HepG2 (cell line): ENCODE measurements at places on chromosomes 3 and 15. TPM values are rescaled to one million over a fixed set of nuclear protein-coding genes. Genes with fewer than 3 reads are reported as not detected.

The DCP1A gene
- total RNA-seq = 14.2 and 20.7 TPM in 2 replicates

The ELP6 gene
- 38.6 and 45.0 TPM in 2 replicates for total RNA-seq

The KCNMB2 gene
- total RNA-seq = not detected in 2 replicates

- no peak for DNase-seq
These were observed 177.5 kb downstream of the OXSM start for GRCh38 chr3:25967385-25967784.

- no peak for DNase-seq
These were observed 116.4 kb downstream of the DUT start for GRCh38 chr15:48447657-48448056.

DNA sequence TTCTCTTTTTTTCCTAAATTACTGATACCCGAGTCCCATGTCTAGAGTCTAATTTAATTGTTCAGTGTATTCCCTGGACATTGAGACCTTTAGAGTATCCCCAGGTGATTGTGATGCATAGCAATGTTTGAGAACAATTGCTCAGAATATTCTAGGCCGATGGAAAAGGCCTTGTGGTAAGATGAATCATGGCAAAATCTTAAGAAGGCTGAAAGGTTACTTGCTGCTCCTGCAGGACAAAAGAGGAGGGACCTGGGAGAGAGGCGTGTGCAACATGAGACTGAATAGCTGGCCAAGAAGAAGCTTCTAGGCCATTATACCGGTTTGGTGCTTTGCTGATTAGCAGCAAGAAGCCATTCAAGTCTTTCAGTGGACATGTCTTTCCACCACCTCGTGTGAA lies 256.6 kb downstream of the ROBO2 start:
- DNase-seq = no peak

DNA sequence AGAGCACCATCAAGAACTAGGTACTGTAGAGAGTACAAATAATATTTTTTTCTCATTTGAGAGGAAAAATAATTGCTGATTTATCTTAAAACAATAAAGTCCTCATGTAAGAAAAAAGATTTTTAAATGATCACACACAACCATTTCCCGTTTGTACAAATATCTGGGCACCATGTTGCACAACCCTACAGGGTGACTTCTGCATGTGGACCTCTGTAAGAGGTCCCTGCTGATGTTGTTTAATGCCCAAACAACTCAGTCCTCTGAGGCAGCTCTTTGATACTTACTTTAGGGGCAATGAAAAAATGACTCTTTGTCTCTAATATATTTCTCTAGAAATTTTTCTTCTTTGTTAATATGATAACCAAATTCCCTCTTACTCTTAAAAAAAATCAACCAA lies 168.1 kb upstream of the SATB1 start:
- no peak for DNase-seq

GRCh38 chr15:26443321-26443720 lies 329.5 kb downstream of the GABRB3 start:
- no peak for DNase-seq

GRCh38 chr3:115549071-115549470 lies 74.2 kb upstream of the GAP43 start:
- no peak for DNase-seq

DNA sequence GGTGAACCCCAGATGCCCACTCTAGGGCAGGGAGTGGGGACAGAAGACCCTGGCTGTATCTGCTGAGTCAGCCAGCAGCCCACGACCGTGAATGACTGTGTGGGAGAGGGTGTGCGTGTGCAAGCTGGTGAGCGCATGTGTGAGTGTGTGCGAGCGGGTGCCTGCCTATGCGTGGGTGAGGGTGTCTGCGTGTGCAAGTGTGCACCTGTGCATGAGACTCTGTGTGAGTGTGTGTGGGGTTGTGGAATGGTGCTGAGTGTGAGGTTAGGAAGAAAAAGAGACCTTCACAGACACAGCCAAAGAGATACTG lies 149.2 kb downstream of the RAB11A start:
- no peak for DNase-seq
